Activated naive CD4-positive, alpha-beta T cell treated with anti-CD3 and anti-CD28 coated beads, Interleukin-2, amount 50 U/mL, for 16 hours (primary cell): ENCODE measurements at places on chromosomes 5 and 9.

DNA sequence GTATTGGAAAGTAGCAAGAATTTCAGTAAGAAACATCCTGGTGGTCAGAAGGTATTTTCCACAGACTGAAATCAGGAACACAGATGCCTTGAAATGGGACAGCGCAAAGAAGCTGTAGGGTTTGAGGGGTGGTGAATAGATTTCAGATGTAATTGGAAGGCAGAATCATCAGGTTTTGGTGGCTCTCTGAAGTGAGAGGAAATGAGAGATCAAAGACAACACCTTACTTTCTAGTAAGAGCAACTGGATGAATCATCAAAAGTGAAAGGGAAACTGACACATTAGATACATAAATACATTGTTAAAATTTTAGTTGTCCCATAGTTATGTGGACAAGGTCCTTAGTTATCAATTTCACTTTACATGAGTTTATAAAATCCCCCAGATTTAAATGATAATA is 188.2 kb upstream of the SLC27A6 start:
- DNase-seq, result no peak

- no peak for DNase-seq
These were observed 1032.7 kb downstream of the NR2F1-AS1 start for GRCh38 chr5:92548346-92548745.

DNA sequence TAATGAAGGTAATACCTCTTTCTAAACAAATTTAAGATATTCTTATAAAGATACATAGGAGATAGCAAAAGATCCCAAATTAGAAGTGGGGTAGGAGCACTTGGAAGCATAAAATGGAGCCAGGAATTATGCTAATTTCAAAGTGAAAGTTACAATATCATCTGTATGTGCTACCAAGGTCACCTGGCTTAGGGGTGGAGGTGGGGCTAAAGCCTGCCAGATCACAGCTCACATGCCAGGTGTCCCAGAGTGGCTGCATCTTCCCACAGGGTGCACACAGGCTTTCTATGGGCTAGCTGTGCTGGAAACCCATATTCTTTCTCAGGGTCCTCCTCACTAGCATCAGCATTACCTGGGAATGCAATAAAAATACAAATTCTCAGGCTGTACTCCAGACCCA is 118.2 kb upstream of the TXNDC8 start:
- DNase-seq, result no peak

- no peak for DNase-seq
These were observed 62.6 kb upstream of the HAND1 start for GRCh38 chr5:154540600-154540999.

- DNase-seq, result no peak
These were observed 27.6 kb upstream of the HMCN2 start for GRCh38 chr9:130237763-130238524.

DNA sequence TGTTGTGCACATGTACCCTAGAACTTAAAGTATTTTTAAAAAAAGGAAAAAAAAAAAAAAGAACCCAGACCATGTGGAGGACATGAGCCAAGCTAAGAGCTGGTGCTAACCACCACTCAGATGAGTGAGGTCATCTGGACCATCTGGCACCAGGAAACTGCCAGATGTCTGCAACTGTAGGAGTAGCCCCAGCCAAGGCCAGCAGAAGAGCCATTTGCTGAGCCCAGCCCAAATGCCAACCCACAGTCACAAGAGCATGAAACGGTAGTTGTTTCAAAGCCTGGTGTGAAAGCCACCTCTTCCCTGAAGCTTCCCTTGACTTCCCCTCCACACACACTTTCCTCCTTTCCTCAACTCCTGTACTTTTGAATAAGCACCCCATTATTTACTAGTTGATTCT is 69.2 kb upstream of the FCN1 start:
- no peak for DNase-seq

GRCh38 chr5:74192606-74193299 is 447.8 kb downstream of the ENC1 start:
- DNase-seq, result no peak

- DNase-seq, result no peak
These were observed 24.5 kb downstream of the CDC42SE2 start for GRCh38 chr5:131288328-131288727.

DNA sequence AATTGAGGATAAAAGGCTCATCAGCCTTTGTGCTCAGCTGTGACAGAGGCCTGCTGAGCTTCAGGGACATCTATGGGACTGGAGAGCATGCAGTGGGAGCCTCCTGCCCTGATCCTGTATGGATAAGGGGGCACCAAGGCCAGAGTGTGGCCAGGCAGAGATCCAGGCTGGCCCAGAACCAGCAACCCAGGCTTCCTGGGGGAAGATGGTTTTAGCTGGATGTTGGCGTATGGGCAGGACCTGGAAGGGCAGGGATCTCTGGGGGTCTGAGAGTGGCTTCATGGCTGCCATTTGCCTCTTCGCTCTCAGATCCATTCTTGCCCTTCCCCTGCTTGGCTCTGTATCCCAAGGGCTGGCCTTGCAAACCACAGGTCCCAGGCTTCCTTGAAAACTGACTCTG is 169.9 kb downstream of the MACROH2A1 start:
- no peak for DNase-seq

DNA sequence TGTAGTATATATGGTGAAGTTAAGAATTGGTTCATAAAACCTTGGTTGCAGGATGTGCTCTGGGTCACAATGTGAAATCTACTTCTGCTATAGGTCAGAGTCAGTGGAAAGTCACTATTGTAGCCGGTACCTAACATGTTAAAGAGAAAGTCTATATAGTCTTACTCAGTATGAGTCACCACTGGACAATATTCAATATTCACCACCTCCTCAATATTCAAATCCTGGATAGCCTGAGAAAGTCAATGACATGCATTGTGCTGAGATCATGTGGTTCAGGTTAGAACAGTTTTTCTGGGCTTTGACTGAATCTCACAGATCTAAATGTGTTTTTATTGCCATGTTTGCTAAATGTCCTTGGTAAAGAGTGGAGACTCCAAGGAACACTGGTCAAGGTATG is 108.8 kb downstream of the HMHB1 start:
- DNase-seq, result no peak
